ENCODE measurements at places on chromosomes 7 and 10.

DNA sequence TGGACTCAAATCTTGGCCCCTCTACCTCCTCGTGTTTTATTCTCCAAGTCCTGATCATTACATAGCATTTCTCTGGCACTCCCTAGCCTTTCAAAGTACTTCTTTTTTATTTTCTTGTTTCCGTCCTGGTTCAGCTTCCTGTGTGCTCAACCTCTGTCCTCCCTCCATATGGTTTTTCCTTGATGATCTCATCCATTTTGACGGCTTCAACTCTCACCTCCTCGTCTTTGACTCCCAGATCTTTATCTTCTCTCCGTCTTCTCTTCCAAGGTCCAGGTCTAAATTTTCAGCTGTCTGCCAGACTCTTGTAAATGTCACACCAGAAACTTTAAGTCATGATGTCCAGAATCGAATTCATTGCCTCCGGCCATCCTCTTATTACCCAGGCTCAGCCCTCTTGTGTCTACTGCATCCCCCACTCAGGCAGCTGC lies 23.3 kb upstream of the GFRA1 start:
- DNase-seq, result no peak

DNA sequence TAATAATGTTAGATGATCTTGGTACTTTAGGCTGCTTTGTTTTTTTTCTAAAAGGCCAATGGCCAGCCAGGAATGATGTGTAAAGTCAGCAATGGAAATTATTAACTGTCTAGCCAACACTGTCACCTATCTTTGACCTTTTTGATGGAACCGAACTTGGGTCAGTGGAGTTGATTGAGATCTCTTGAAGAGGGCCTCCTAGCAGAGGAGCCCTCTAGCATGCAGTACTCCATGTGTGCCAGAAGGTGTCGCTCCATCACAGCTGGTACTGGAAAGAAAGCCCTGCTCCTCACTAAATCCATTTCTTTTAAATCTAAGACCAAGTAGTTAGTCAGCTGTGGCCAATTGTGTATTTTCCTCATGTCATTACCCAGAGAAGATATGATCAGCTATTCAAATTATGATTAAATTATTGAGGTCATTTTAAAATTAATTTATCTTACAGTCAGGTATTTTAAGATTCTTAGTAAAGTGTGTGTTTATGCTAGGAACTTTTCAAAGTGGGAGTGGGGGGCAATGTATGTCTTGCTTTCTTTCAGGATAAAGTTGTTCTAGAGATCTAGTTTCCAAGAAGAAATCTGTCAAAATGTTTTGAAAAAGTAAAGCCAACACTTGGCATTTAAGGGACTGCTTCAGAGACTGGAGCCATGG lies 33.1 kb upstream of the CROT start:
- DNase-seq, result peak; percentile 74

DNA sequence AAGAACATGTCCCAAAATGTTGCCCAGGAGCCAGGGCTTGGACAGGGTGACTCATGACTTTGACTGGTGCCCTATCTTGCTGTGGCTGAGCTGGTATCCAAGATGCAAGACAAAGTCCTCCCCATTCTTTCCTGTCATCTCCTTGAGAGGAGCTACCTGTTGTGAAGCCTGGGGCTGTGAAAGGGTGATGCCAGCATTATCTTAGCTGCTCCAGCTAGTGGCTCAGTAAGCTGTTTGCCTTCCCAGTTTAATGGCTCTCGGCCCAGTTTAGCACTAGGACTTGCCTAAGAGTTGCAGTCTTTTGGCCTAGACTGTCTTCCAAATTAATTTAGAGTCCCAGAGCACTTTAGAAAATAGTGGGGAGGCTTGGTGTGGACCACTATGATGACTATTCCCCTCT lies 424.3 kb upstream of the NRG3 start:
- DNase-seq, result no peak

DNA sequence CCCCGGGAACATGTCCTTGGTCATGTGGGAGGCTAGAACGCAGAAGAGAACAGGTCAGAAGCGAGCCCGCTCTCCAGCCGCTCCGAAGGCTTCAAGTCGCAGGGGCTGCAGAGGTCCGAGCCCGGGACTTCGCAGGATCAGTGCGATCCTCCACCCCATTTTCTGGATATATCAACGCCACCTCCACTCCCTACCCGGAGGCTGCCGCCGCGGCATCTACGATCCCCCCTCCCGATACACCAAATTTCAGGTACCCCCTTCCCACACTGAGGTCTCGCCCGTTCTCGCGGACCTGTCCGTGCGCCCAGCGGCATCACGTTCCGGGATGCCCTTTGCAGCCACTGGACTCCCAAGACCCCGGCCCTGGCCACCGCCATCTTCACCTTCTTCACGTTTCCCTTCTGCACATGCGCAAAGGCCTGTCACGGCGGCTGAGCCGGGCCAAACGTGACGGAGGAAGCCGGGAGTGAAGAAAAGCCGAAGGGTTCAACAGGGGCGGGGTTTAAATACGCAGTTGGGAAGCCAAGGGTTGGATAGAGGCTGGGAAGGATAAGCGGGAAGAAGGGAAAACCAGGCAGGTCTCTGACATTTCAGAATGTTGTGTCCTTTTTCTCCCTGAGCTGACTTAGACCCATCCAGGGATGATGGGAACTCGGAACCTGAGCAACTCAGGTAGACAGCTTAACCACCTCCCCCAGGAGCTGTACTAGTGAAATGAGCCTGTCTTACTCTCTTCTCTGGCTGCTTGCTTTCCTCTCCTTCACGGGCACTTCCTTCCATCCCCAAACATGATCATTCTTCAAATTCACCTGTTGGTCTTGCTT lies at the start of gene NDUFB8:
NDUFB8 (minus strand) TSS at position 397 of the 824 bp plus-strand sequence; CDS start at position 377, 20 bp downstream.
- peak; percentile 91 for DNase-seq

DNA sequence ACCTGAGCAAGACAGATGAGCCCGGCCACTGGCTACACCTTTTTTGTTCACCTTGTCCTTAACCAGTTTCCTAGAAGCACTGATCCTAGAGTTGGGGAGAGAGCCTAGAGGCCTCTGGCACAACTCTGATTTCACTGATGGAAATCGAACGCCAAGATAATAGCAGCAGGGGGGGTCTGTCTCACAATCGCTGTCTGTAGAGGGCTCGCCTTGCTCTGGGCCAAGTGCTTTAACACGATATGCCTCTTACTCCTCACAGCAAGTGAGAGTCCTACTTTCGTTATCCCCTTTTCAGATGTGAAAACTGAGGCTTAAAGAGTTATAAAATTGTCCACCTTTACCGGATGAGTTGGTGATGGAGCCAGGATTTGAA lies 472 bp downstream of the RASSF4 start:
- DNase-seq, result no peak

DNA sequence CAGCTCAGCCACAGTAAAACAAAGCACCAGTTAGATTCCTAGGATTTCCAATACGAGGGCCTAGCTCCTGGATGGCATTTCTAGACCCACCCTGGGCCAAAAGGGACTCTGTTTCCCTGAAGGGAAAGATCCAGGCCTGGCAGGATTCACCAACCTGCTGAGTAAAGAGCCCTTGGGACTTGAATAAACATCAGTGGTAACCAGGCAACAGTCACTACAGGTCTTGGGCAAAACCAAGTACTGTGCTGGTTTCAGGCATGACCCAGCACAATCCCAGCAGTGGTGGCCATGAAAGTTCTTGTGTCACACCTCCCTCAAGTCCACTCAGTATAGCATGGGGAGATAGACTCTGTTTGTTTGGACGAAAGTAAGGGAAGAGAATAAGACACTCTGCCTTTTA lies 31.0 kb upstream of the STARD3NL start:
- no peak for DNase-seq

DNA sequence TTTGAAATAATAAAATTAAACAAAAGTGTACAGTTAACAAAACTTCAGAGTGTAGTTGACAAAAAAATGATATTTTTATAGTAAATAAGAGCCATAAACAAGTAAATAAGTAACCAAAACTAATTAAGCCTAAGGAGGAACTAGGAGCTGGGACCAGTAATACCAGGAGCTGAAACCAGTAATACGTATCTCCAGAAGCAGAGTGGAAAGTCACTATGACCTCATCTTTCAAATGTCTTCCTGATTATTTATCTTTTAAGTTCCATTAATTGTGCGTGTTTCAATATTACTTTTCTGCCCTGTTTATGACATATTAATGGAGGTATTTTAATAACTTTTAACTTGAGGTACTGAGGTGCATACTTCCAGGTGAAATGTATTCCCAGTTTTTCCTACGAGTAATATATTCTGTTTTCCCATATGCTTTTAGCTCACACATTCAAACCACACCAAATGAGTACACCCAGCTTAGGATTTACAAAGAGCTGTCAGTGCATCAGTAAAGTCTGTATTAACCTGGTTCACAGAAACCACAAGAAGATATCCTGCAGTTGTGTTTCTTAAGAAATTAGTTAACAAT lies 283.7 kb upstream of the HGF start:
- DNase-seq, result no peak

- DNase-seq, result no peak
Observed at GRCh38 chr7:85061456-85061855, 125.4 kb downstream of the SEMA3D start.
